ENCODE measurements at places on chromosomes 6 and 20.

DNA sequence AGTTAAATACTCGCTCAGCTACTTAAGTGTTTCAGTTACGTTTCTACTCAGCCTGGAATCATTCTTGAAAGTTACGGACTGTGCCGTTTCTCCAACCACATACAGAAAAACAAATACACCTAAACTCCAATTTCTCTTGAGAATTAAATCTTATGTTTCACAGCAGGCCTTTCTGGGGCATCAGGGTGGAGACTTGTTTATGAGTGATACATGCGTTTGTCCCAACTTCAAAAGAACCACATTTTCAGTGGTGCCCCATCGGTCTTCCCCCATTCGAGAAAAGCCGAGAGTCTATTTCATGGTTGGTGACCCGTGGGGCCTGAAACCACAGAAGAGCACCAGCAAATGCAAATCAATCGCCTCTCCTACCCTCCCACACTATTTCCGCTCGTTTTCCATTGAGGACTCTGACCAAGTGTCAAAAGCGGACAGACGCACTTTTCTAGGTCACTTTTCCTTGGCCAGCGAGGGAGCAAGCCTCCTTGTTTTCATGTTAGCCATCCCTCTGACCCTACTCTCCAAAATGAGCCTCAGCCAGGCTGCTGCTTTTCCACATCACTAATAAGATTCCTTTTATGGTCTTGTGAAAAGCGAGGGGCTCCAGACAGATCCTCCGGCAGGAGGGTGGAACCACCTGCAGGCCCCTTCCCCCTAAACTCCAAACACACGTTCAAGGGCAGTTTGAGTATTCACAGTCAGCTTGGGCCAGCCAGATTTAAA lies 3.1 kb downstream of the JAG1 start:
- DNase-seq, result no peak

- no peak for DNase-seq
These were observed 6.1 kb upstream of the C6orf58 start for GRCh38 chr6:127570739-127571389.

DNA sequence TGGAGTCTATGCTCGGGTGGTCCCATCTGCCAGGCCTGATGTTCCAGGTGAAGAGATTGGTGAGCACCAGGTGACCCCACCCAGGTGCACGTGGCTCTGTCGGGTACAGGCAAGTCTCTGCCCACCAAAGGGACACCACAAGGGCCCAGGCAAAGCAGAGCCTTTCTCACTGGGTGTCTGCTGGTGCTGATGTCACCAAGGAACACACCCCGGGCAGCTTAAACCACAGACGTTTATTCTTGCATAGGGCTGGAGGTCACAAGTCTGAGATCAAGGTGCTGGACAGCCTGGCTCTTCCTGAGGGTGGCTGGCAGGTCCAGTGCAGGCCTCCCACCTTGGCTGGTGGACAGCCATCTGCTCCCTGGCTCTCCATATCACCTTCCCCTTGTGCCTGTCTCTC lies 100.7 kb upstream of the CD93 start:
- DNase-seq, result no peak

GRCh38 chr20:31862506-31862905 lies 7.8 kb downstream of the DUSP15 start:
- DNase-seq, result no peak

DNA sequence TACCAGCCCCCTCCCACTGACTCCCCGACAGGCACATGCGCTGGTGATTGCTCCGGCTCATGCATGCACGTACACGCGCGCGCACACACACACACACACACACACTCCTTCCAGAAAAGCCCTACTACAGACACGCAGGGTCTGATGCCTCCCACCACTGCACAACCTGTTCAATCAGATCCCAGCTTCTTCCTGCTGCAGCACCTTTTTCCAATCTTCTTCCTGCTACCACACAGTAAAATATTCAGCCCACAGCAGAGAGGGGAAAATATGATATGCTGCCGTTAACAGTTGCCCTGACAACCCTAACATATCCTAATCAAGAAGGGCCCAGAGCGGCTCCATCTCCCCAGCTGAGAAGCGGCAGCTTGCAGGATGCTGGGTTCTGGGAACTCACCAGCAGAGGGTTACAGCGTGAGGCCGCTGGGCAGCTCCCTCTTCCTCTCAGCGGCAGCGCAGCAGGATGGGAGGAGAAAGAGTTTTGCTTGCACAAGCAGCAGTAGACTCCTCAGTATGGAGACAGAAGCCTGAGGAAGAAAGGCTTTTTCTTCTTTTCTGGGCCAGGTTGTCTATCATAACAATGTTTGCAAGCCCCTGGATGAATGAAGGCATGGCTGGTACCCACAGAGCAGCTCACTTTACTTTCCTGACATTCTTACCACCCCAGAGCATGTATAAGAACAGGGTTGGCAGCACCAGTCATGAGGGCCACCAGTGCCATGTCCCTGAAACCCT lies 23.9 kb downstream of the MAP7 start:
- no peak for DNase-seq

- no peak for DNase-seq
These were observed 162.4 kb downstream of the CDKAL1 start for GRCh38 chr6:20696676-20697075.

DNA sequence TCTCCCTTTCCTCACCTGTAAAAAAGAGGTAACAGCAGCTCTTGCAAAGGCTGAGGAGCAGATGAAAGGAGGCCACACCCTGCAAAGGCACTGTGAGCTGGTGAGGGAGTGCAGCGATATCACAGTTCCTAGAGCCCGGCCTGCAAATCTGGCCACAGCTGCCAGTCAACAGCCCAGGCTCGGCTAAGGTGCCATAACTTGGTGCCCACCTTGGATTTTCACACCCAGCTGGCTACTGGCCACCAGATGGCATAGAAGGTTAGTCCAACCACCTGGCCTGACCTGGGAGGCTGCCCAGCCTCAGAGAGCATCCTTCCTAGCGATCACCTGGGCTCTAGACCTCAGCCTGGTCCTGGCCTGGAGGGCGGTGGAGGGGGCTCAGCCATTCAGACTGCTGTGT lies 46.8 kb downstream of the KCNB1 start:
- no peak for DNase-seq

GRCh38 chr6:117399924-117400323 lies 25.8 kb downstream of the ROS1 start:
- DNase-seq, result peak; percentile 16

Measured in COLO829 (cell line).